Hematopoietic multipotent progenitor cell (in vitro differentiated cells): ENCODE measurements at places on chromosomes 12 and 14. TPM values are rescaled to one million over a fixed set of nuclear protein-coding genes. Genes with fewer than 3 reads are reported as not detected.
A peak's percentile ranks its signal among the peaks of the same experiment; 100 is the strongest.

Gene GSC
- not detected for total RNA-seq

GRCh38 chr12:15732341-15733061 lies 56.7 kb downstream of the EPS8 start:
- no peak for DNase-seq

Gene OS9
- total RNA-seq, result 268 TPM

DNA sequence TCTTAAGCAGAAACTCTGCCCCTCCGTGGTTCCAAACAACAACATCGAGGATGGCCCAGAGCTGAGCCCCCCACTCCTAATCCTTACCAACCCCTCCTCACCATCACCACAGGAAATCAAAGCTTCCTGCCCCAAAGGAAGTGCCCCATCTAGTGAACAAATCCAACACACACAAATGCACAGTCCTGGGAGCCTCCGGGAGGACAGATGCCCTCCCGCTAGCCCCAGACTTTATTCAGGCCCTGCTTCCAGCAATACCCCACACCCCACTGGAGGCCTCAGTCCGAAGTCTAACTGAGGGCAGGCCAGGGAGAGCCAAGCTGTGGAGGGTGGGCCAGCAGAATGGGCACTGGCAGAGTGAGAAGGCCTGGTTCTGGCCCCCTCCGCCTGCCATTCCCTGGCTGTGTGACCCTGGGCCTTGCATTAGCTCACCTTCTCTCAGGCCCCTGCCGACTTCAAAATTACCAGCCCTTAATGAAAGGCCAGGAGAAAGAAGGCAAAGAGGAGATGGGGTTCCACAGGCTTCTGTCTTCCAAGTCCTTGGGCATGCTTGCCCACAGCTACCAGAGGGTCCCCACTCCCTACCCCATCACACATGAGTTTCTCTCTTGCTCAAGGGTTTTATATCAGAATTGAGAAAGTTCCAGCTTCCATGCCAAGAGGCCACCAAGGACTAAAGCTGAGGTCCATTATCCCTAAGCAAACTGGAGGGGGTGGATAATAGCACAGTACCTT lies 2.3 kb downstream of the HDAC7 start:
- no peak for DNase-seq

DNA sequence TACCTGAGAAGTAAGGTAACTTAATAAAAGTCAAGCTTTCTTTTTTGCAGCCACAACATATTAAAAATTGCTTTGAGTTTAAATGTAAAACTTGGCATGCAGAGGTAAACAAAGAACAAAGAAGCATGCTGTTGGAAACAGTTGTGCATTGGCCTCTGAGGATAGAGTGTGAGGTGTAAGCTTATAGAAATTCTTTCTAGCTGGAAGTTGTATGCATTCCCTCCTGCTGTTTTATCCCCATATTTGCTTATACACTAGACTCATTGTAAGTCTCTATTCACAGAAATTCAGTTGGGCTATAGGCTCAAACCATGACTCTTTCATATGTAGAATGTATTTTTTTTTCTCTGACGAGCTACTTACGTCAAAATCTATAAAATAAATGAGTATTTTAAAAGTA lies 316.3 kb downstream of the SLC6A15 start:
- no peak for DNase-seq

DNA sequence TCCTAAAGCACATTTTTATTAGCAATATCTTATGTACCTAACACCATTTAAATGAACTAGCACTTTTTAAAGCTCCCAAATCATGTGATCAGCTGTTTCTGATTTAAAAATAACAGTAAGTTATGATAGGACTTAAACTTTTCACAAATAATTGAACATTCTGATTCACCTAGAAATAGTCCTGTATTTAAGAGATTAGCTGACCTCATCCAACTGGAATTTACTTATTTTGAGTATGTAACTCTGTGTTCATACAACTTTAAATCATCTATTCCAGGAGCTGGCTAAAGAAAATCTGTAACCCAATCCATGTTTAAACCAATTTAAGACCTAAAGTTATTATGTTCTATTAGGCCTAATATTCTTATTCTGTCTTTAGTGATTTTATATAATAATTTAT lies 184.3 kb downstream of the CCDC91 start:
- DNase-seq, result no peak

- DNase-seq, result peak; percentile 42
Measured at GRCh38 chr12:55142669-55143565, 16.7 kb downstream of the OR9K2 start.

DNA sequence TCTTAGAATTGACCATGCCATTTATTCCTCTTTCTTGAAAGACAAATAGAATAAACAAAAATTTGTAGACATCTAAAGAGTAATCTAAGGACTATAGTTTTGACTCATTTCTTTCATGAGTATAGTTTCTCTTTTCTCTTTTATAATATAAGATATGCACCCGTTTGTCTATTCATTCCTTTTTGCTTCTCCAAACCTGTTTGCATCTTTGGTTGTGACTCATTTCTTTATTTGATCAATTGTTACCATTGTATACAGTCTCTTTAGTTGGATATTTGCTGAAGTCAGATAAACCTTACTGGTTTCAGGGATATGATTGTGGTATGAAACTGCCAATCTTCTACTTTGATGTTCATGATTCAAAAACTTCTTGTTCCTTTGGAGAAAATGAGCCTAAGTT lies 268.7 kb downstream of the FBXL14 start:
- no peak for DNase-seq

DNA sequence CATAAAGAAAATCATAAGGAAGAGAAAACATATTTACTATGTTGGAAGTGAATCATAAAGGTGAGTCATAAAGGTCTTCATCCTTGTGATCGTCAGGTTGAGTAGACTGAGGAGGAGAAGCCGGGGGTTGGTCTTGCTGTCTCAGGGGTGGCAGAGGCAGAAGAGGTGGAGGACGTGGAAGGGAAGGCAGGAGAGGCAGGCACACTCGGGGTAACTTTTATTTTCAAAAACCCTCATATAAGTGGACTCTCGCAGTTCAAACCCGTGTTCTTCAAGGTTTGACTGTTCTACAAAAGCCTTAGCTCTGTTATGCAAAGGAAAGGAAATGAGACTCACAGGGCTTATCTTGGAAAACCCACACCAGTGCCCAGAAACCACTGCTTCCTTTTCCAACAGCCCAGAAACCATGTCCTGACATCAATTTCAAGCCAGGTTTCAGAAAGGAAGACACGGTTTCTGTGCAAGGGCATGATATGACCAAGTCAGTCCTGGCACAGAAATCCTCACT lies 14.0 kb downstream of the SMCO2 start:
- DNase-seq, result peak; percentile 86

DNA sequence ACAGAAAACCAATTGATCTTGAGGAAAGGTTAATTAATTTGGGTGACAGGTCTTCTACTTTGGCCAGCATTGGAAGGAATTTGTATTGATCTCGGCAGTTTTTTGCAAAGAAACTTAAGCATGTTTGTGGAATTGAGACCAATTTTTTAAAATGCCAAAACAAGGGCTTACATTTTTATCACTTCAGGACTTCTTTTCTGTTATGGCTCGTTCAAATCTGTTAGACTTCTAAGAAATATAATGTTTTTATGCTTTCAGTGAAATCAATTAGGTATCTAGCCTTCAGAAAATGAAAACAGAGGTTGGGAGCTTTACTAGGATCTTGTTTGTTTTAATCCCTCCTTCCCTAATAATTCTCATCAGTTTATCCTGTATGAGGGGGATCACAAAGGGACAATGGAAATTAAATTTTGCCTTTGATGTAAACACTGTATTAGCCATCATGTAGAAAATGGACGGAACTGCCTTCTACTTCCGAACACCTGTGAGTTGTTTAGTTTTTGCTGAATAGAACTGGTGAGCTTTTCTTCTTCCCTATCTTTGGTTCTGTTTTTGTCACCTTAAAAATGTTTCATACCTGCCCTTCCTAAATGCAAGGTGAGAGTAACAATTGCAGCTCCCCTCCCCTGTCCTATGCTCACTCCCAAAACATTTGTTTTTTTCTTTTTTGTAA lies 7.8 kb downstream of the FOXA1 start:
- no peak for DNase-seq

DNA sequence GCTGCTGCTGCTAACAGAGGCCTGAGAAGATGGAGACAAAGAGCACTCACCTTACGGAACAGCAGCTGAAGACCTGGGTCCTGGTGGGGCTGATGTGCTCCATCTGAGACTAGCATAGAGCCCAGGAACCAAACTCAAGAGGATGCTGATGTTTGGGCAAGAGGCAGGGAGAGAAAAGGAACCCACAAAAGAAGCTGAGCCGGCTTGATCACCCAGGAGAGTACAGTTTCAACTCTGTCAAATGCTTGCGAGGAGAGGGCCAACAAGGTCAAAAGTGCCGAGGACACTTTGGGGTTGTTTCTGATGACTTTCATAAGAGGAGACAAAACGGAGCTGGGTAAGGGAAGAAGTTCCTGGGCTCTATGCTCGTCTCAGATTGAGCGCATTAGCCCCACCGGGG lies 17.3 kb upstream of the NT5DC3 start:
- DNase-seq, result no peak

GRCh38 chr12:89343127-89343526 lies 9.2 kb downstream of the DUSP6 start:
- DNase-seq, result no peak

DNA sequence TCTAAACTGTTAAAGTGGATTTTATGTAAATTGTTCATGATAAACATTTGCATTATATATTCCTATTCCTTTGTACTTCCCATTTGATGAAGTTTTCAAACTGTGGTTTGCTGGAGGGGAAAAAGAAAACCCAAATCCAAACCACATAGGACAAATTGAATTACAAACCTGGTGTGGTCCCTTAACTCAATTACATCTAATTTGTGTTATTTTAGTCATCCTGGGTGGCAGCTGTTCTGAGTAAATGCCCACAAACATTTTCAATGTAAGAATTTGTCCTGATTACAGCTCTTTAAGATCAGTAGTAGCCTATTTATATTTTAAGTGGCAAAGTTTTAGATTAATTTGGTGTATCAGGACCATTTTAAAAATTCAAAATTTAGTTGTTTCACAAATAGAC lies 153.9 kb downstream of the RAD51B start:
- no peak for DNase-seq

GRCh38 chr12:84537666-84538065 lies 374.9 kb downstream of the SLC6A15 start:
- no peak for DNase-seq
